ENCODE measurements at places on chromosomes 6 and 20. TPM values are rescaled to one million over a fixed set of nuclear protein-coding genes. Genes with fewer than 3 reads are reported as not detected.

The EFHC1 gene
- total RNA-seq = 7.7 TPM

The HLA-DRB5 gene
- not detected for total RNA-seq

The SLC12A5 gene
- total RNA-seq = 14.8 TPM

The FKBP1C gene
- total RNA-seq = 2.0 TPM

The VNN1 gene
- total RNA-seq = 0.06 TPM

The KLHDC3 gene
- total RNA-seq = 30.4 TPM

The CNR1 gene
- total RNA-seq = 0.31 TPM

The FAM184A gene
- total RNA-seq = 0.07 TPM

The UFL1 gene
- total RNA-seq = 8.1 TPM

The HMGN4 gene
- total RNA-seq = 52.8 TPM

The ZSCAN12 gene
- total RNA-seq = 2.0 TPM

The SRMS gene
- total RNA-seq = not detected

The SIRPB1 gene
- total RNA-seq = 0.90 TPM

The HLA-DOB gene
- total RNA-seq = 0.13 TPM

The GRIK2 gene
- 0.28 TPM for total RNA-seq

The WFDC10B gene
- total RNA-seq = not detected

The HLA-DPA1 gene
- not detected for total RNA-seq

The MYLK4 gene
- 0.13 TPM for total RNA-seq

The PSMB9 gene
- total RNA-seq = 13.9 TPM

The PERP gene
- total RNA-seq = 49.6 TPM

The TCP11 gene
- total RNA-seq = not detected

The MUCL3 gene
- total RNA-seq = not detected

The TGM6 gene
- total RNA-seq = not detected

The BPIFB2 gene
- total RNA-seq = not detected

The NAPB gene
- total RNA-seq = 3.6 TPM

The MUC21 gene
- total RNA-seq = not detected

The STX11 gene
- 1.8 TPM for total RNA-seq

The KIAA1755 gene
- 0.21 TPM for total RNA-seq

The DLL1 gene
- 0.23 TPM for total RNA-seq

The SLC4A11 gene
- total RNA-seq = 7.8 TPM

The OOEP gene
- total RNA-seq = not detected

The NKAIN4 gene
- total RNA-seq = 6.4 TPM

The ECT2L gene
- total RNA-seq = not detected

The CRIP3 gene
- 0.66 TPM for total RNA-seq

The MATN4 gene
- total RNA-seq = 0.12 TPM

The TGM2 gene
- 467 TPM for total RNA-seq

The DEFB124 gene
- not detected for total RNA-seq

The SERINC1 gene
- 34.9 TPM for total RNA-seq

The SCRT2 gene
- total RNA-seq = not detected

The GJA10 gene
- not detected for total RNA-seq
